ENCODE measurements at places on chromosomes 3 and 15.

DNA sequence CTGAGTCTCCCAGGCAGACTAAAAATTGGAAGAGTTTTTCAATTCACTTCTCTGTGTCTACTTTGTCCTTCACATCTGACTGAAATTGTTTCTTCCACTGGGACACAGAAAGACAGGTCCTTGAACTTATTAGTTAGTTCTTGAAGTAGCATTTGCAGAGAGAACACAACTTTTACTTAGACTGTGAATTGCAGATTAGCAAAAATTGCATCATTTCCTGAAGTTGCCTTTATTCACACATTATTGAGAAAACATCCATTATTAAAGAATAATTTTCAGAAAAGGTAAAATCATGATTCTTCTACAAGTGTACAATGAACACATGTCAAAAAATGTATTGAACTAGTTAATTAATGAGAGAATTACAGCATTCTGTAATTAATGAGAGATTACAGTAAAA is 1.4 kb upstream of the COMMD2 start:
- DNase-seq: no peak

GRCh38 chr3:25663869-25664811 is 567 bp downstream of the TOP2B start:
- peak; percentile 66 for DNase-seq

DNA sequence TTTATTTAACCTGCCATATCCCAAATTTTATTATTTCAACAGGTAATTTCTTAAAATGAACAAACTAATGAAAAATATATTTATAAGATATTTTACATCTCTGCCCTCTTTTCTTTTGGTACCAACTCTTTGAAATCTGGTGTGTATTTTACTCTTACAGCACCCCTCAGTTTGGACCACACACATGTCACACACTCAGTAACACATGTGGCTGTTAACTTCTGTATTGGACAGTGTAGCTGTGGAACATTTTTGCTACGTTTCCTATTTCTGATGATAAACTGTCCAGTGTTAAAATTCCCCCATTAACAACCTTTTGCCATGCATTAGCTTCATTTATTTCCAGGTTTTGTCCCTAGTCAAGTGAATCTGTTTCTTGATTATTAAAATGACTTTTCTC is 250.6 kb downstream of the NFKBIZ start:
- DNase-seq: no peak

DNA sequence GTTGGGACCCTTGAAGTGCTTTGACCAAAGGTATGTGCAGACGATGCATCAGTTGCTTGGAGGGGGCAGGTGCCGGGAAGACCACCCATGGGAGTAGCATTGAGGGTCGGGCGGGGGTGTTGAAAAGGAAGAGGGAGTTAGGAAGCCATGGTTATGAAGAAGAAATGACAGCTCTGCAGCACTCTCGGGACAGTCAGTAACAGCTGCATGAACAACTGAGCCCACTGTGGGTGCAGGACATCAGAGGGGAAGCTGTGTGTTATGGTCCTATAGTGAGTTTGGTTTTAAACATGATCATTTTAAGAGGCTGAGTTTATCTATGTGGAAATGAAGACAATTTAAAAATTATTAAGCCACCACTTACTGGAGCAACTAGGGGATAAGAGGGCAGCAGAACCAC is 17.6 kb downstream of the ST8SIA2 start:
- DNase-seq: no peak

- peak; percentile 89 for DNase-seq
Measured at GRCh38 chr3:45037720-45038455, 11.8 kb downstream of the CLEC3B start.

GRCh38 chr15:79450648-79451047 is 18.5 kb downstream of the MINAR1 start:
- no peak for DNase-seq

- DNase-seq: no peak
Measured at GRCh38 chr3:135018149-135018923, 223.3 kb downstream of the EPHB1 start.

GRCh38 chr3:112634786-112635541 is 6.0 kb downstream of the CCDC80 start:
- DNase-seq: no peak

GRCh38 chr3:42229266-42229941 is 36.6 kb downstream of the CCK start:
- no peak for DNase-seq

- DNase-seq: no peak
Measured at GRCh38 chr3:107600780-107601179, 78.0 kb downstream of the BBX start.

GRCh38 chr3:12239301-12239700 is 49.6 kb upstream of the PPARG start:
- DNase-seq: no peak

DNA sequence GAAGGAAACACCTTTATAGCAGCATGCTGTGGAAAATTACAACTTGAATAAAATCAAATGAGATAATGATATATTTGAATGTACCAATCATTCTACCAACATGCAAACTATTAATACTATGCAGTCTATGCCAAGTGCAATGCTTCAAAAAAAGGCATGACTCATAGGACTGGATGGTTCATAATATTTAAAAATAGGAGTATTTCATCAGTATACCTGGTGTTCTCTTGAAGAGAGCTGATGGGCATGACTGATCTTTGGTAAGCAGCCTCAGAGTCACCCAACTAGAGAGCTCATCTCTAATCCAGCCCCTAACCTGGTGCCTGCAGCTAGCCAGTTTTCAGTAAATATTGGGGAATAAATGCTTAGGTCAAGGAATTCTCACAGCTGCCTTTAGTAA is 434.7 kb upstream of the ARRDC4 start:
- DNase-seq: no peak

DNA sequence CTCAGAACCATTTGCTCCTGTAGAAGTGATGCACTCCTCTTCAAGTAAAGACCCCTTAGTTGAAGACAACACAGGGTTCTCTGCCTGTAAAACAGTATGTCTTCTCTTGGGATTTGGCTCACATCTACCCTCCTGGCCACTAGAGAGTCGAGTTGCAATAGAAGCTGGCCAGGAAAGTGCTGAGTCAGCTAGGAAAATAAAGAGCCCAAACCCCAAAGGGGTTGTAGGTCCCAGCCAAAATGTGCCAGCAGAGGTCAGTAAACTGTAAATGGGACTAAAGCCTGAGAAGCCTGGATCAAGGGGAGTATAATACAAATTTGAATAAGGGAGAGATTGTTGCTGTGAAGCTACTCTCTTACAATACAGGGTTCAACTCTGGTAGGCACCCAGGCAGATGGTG is 37.2 kb upstream of the THBS1 start:
- DNase-seq: no peak

DNA sequence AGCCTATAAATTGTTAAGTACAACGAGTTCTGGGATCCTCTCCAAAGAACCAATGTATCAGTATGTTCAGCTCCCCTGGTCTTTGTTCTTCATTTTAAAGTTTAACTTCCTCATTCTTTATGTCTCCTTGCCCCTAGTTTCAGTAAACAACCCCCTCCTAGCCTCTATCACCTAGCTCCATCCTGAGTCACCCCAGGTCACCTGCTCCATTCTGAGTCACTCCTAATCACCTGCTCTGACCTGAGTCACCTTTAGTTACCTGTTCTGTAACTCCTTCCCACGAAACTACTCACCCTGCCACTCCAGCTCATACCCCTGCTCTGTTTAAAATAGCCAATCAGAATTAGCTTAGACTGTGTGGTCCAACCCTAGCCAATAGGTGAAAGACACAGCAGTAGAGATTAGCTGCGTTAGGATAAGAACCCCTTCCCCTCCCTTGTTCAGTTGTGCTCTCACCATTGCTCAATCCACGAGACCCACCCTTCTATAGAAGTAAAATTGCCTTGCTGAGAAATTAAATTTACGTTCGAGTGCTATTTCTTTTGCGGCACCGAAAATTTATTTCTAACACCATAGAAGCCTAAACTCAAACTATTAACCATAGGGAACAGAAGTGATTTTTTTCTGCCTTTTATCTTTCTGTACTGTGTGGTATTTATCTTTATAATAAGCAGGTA is 245.0 kb upstream of the ADAMTS9 start:
- no peak for DNase-seq

DNA sequence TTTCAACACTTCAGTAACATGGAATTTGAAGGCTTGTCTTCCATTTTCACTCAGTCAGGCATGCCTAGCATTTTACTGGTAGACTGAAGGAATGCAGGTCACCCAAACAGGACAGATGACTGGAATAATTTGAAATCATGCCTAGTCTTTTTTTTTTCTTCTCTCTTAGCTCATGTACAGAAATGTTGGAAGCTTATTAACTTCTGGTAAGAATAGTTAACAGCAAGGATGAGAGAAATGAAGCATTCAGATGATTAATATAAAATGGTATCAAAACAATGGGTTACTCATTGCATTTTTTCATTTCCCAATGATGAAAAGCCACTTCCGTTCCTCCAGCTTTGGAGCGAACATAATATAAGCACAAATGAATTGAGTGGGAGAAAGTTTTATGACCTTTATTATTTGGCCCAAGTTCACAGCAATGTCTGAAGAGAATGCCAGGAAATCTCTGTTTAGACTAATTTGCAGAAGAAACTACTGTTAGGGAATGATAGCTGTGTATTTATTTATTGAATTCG is 431.6 kb upstream of the RASGRP1 start:
- no peak for DNase-seq

DNA sequence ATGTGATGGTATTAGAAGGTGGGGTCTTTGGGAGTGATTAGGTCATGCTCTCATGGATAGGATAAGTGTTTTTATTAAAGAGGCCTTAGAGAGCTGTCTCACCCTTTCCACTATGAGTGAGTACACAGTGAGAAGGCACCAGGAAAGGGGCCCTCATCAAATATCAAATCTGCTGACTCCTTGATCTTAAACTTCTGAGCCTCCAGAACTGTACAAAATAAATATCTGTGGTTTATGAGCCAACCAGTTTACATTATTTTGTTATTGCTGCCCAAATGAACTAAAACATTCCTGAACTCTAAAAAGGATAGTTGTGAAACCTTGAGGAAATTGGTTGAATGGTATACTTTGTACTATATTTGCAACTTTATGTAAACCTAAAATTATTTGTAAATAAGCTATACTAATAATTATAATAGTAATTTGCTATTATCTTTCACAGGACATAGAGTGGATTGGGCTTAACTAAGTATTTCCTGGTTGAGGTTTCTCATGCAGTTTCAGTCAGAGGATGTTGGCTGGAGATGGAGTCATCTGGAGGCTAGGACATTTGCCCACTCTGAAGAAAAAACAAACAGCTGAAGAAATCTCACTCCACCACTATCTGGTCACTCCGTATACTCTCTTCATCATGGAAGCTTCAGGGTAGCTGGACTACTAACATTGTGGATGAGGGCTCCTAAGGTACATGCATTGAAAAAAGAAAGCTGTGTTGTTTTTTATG is 1068.6 kb upstream of the CADM2 start:
- no peak for DNase-seq
